ENCODE measurements at places on chromosomes 4 and X.

- DNase-seq: no peak
These were observed 37.9 kb upstream of the TRPC3 start for GRCh38 chr4:121989715-121990114.

DNA sequence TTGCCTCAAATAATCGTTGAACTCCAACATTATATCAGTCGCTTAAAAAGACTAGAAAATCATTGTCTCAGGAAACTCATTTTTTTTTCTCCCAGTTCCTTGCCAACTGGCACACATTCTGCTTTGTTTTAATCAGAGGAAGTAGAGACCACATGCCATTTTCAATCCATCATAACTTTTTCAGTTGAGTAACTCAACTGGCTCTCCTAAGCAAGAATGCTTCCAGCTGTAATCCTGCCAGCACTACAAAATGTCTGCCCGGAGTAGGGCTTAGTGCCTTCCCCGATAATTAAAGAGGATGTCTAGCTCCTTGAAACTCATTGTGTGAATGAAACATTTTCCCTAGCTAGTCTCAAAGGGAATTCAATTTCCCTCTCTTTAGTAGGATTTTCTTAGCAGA lies 33.0 kb downstream of the FREM3 start:
- no peak for DNase-seq

DNA sequence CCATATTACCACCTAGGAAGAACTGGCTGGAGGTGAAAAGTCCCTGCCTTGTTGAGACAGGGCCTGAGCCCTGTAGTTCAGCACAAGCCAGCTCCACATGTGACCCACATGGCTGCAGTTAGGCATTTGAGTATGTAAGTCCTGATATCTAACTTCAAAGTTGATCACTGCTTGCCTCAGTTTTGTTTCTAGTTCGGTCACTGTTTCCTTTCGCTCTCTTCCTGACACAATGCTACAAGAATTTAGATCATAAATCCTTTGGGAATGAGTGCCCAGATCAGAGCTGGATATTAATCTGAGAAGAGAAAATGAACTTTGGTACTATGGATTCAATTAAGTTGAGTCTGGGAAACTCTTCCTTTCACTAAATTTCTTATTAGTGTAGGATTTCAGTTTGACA lies 48.4 kb downstream of the AKAP4 start:
- no peak for DNase-seq

DNA sequence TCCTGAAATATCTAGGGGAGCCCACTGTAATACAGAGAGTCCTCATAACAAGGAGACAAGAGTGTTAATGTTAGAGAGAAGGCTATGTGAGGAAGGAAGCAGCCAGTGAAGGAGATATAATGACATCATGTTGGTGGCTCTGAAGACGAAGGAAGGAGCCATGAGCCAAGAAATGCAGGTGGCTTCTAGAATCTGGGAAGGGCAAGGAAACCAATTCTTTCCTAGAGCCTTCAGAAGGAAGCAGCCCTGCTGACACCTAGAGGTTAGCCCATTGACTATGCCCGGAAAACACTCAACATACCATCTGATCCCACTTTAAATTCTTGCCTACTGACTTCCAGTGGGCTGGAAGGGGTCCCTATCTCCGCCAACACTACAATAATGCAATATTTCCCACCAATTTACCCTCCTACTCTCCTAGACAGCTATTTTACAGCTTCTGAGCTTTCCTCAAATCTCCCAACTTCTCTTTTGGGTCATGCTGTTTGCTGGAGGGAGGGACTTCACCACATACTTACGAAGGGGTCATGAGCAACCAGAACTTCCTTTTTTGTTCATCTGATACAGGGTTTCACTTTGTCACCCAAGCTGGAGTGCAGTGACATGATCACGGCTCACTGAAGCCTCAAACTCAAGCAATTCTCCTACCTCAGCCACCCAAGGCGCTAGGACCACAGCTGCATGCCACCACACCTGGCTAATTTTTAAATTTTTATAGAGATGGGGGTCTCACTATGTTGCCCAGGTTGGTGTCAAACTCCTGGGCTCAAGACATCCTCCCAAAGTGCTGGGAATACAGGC lies 25.2 kb upstream of the G3BP2 start:
- DNase-seq: no peak

GRCh38 chrX:437661-438390 lies 51.1 kb upstream of the PPP2R3B start:
- DNase-seq: no peak

DNA sequence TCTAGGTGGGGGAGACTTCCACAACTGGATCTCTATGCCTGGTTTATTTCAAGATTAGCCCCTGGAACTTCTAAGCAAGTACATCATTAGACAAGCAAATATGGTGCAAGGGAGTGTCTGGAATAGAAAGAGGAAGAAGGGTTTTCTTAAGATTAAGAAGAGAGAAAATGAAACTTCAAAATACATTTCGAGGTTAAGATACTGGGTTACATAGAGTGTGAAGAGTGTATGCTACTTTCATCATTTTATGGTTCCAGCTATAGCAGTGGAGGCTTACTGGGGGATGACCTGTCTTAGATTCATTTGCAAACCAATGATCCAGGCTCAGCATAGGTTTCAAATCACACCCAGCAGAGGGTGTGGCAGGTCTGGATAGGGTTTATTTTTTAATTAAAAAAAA lies 144.4 kb upstream of the GATB start:
- DNase-seq: no peak

DNA sequence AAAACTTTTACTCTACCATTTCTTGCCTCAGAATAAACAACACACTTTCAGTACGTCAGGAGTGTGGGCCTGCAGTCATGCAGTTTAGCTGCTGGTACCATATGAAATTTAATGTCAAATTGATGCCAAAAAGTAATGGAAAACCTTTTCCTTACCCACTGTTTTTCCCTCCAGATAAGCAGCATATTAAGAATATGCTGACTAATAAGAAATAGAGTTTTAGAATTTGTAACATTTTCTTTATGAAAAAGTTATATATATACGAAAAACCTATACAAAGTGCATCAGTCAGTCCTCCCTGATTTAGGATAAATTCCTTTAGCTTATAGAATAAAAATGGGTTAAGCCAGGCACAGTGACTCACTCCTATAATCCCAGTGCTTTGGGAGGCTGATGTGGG lies 206.8 kb upstream of the PPARGC1A start:
- no peak for DNase-seq

GRCh38 chr4:11098461-11098860 lies 330.2 kb downstream of the HS3ST1 start:
- DNase-seq: no peak

DNA sequence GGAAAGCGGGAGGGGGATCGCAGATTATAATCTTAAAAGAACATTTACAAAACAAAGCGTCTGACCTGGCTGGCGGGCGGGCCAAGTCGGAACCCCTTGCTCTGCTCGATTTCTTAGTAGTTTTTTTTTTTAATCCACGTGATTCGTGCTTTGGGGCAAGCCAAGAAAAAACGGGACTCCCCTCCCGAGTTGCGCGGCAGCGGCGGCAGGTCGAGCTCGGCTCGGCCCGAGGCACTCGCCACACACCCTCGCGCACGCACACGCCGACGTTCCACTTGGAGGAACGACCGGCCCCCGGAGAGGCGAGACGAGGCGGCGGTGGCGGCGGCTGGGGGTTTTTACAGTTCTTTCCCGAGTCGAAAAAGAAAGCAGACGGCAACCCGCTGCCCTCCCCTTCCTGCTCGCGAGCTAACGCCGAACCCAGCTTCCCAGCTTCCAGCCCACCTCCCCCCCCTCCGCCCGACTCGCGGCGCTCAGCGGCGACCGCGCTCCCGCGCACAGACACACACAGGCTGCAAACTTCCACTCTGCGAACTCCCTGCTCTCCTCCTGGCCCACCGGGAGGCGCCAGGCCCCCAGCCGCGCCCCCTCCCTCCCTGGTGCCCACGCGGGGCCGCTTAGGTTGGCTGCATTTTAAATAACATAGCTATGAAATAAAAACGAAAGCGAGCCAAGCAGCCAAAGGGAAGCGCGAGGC lies 1.2 kb downstream of the BCOR start:
- no peak for DNase-seq

- DNase-seq: peak; percentile 14
These were observed 56.4 kb upstream of the NWD2 start for GRCh38 chr4:37188100-37188499.

- no peak for DNase-seq
These were observed 3.9 kb upstream of the PLA2G12A start for GRCh38 chr4:109733728-109734127.
